Stimulated activated CD4-positive, alpha-beta T cell treated with anti-CD3 and anti-CD28 coated beads, Interleukin-15, amount 100 ng/mL, for 1 hour (primary cell): ENCODE measurements at places on chromosomes 11 and 22.

DNA sequence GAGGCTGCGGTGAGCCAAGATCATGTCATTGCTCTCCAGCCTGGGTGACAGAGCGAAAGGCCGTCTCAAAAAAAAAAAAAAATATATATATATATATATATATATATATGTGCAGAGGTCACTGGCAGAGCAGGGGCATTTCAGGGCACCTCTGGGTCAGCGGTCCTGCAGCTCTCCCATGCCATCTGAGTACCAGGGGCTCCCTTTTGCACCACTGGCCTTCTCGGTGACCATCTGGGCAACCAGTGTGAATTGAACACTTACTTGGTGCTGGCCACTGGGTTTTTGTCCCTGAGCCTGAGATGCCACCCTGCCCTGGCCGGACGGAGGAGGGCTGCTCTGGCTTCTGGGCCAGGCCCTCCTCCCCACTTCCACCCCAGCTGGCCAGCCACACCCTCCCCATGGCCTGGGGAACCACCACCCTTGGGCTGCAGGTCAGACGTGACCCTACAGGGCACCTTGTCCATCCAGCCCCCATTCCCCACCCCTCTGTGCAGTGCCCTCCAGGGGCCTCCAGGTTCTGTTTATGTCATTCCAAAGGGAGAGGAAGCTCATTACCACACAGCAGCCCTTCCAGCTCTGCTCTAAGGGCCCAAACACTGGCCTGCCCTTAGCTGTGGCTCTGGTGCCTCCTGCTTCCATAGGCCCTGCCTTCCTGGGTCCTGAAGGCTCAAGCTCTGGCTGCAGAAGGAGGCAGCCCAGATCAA lies 10.3 kb downstream of the MAPK8IP1 start:
- no peak for DNase-seq

DNA sequence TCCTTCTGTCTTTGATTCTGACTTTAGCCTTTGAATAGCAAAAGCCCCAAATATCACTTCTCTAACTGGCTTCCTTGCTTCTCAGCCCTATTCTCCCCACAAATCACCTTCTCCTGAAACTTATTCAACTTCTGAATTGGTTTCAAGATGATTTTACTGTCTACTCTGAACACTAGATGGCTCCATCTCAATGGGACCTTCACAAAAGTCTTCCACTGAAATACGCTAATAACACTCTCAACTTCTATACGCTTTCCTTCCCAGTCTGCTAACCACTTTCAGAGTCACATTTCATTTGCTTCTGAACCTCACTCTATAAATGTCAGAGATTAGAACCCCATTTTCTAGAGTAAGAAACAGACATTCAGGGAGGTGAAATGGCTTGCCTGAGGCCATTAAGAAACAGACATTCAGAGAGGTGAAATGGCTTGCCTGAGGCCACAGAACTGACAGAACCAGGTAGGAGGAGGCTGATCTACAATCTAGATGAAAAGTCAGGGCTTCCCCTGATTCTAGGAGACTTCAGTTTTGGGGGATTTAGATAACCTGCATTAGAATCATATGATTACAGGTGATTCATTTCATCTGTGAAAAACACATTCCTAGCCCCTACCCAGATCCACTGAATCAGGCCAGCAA lies 20.6 kb downstream of the MORC2 start:
- no peak for DNase-seq

GRCh38 chr22:50656122-50657070 lies 16.2 kb upstream of the SHANK3 start:
- DNase-seq, result no peak

DNA sequence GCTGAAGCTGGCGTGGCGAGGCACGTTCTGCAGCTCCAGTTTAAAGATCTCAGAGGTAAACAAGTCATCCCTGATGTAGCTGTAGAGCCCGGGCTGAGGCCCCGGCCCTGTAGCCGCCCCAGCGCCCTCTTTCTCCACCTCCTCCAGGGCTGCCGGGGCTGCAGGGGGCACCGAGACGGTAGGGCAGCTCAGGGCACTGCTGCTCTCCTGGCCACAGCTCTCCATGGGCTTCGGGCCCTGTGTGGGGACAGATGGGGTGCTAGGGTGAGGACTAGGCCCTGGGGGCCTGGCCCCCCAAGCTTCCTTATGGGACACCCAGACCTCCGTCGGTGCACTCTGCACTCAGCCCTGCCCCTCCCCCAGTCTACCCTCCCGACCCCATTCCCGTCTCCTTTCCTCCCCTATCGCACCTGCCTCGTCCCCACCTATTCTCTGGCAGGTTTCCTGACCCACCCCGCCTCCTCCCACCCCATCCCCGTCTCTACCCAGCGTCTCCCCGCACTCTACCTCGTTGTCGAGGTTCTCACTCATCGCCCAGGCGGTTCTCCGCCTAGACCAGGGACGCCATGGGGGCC lies 559 bp downstream of the RANBP1 start:
- no peak for DNase-seq

- DNase-seq, result no peak
These were observed 24.4 kb upstream of the ALG8 start for GRCh38 chr11:78163828-78164227.

- DNase-seq, result no peak
These were observed 5.9 kb downstream of the RANGAP1 start for GRCh38 chr22:41280065-41280464.

DNA sequence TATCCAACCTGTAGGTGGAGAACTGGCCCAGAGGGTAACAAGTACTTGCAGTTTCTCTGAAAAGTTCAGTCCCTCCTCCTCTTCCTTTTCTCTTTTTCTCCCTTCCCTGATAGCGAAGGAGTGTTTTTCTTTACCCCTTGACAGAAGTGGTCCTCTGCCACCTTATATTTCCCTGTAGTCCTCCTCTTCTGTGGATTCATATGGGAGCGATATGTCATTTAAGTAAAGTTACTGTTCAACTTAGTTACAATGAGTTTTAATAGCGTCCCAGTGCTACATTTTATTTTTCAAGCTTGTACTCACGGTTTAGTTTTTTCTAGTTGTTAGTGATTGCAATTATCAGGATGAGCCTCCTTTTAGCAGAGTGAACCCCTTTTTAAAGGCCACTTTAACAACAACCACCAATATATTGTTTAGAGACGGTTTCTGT lies 1.4 kb downstream of the PCF11 start:
- no peak for DNase-seq

- no peak for DNase-seq
These were observed 19.8 kb upstream of the ABCC8 start for GRCh38 chr11:17496406-17496805.

DNA sequence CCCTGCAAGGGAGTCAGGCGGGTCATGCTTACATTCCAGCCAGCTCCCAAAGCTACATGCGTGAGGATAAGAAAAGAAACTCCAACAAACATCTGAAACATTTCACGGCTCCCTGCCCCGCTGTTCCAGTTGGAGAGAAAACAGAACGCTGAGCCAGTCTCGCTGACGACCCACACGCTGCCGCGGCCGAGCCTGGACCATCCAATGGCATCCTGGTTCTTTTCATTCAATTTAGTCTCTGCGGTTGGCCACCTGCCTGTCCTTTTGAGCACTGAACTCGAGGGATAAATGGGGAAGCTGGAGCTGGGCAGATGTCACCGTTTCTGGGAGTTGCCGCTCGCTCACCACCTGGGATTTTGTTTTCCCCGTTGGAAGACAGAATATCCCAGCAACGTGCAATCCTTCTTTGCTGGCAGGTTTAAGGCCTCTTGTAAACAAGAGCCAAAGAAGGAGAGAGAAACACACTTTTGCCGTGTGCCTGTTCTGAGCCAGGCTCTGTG lies 45.3 kb upstream of the SHISAL1 start:
- DNase-seq, result no peak

GRCh38 chr11:130827451-130828377 lies 88.6 kb downstream of the SNX19 start:
- no peak for DNase-seq

DNA sequence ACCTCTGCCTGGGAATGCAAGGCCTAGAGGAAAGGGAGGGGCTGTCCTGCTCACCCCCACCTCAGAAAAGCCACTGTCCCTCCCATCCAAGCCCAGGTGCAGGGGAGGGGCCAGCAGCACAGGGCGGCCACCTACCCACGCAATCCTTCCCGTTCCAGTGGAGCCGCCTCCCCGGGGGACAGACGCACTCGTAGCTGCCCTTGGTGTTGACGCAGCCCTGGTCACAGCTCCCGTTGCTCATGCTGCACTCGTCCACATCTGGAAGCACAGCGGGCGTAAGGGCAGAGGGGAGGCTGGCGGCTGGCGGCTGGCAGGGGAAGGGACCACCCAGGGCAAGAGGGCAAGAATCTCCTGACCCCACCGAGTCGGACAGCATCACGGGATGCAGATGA lies 40.3 kb upstream of the TTLL12 start:
- no peak for DNase-seq

DNA sequence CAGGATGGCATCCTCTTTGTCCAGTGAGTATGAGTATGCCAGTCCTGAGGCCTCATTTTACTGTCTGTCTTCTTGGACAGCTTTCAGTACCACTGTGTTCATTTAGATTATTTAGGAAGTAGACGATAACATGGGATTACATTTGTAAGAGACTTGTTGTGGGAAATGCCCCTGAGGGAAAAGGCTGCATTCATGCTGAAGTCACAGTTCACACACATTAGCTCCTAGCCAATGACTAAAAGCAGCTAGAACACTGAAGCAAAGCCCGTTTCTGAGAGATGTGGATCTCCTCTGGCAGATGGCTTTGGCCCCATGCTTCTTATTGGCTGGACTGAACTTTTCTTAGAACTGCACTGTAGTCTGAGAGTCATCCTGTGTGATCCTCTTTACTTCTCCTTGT lies 242.4 kb downstream of the FAM76B start:
- DNase-seq, result no peak
